ENCODE measurements at places on chromosomes 2 and 18.

DNA sequence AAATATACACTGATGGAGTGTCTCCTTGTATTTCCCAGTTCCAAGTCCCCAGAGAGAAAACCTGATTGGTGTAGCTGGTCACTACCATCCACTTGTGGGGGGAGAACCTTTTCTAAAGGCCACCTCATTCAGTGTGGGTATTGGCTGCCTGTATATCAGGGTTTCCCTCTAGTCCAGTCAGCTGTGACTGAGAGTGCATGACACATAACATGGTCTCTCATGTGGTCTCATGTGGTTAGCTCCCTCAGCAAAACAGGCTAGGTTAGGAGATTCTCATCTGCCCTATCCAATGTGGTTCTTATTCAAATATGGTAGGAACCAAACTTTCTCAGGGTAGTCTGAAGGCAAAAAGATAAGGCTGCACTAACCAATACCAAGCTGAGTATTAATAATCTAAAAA, 4.1 kb upstream of the GORASP2 start:
- no peak for DNase-seq

DNA sequence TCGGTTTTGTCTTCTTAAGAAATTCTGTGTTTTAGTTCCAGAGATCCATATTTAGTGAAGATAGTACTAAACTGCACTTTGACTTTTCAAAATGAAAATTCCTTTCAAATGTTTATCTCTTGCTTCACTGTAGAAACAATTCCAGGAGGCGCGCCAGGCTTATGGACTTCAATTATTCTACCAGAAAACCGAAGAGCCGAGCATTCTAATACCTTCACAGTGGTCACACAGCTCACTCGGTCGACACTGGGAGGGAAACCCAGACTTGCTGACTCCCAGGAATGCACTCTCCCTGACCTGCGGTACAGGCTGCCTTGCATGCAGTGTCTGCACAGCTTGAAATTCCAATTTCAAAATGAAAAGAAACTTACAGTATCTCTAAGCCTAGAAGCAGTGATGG, 119.9 kb upstream of the PIEZO2 start:
- DNase-seq, result no peak

- DNase-seq, result no peak
These were observed 33.1 kb downstream of the GPC1 start for GRCh38 chr2:240468303-240469238.

DNA sequence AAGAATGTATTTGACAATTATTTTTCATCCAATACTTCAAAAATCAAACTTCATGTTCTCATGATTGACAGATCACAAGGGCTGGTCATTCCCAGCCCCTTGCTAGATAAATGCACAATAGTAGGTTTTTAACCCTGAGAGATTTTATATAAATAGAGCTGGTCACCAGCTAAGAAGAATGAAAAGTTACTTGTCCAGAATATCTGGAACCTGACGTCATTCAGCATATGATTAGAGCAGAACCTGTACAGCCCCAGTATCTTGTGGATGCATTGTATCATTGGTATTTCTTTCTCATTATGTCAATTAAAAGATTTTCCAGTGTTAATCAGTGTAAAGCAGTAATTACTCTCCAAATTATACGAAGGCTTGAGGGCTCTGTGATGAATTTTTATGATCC, 202.8 kb upstream of the RND3 start:
- no peak for DNase-seq

GRCh38 chr18:79218605-79219190, 149.5 kb downstream of the ATP9B start:
- DNase-seq, result no peak

- DNase-seq, result no peak
These were observed 36.2 kb downstream of the XDH start for GRCh38 chr2:31378389-31378788.

GRCh38 chr2:65227020-65227455, 593 bp upstream of the ACTR2 start:
- peak; percentile 22 for DNase-seq

DNA sequence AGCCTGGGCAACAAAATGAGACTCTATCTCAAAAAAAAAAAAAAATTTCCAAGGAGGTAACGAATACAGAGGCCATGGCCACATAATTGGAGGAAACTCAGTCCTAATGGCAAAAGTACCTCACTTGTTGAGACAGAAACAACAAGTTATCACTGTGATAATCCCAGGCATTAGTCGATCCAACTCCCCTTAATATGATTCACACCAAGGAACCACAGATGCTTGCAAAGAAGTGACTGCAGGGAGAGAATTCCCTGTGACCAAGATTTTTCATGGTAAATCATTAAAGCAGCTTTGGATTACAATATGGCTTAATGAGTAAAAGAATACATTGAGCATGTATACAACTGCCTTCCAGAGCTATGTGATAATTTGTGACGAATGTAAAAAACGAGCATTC, 80.4 kb upstream of the RNU4ATAC start:
- DNase-seq, result no peak

DNA sequence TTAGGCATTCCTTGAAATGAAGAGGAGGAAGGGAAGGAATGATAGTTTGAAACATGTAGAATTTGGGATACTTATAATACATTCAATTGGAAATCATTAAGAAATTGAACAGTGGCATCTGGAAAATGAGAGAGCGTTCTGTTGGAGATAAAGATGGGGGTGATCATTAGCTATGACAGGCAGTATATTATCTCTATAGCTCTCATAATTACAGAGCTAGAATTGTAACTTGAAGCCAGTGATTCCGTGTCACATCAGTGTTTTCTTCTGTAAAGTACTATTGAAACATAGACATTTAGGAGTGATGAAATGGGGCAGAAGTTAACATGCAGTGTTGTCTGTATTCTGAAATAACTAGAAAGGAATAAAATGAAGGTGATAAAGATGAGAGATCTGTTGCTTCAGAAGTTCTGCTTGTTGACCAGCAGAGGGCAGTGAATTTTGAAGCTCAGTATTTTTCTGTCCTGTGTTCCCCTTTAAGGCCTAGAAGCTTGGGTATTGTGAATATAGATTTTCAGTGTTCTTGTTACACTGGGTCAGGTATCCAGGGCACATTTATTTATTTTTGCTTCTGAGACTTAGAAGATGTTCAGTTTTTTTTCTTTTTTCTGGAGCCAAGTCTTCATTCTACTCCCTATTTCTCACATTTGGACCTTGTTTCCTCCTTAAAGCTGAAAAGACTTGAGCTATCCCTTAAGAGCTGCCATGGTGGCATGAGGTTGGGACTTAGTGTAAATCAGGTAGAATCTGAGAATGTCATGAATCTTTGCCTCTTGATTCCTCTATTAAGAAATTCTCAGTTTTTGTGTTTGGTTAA, 157.4 kb downstream of the TAF4B start:
- no peak for DNase-seq

GRCh38 chr2:185284696-185285095, 453.9 kb upstream of the FSIP2 start:
- DNase-seq, result no peak

GRCh38 chr2:56018267-56018666, 94.7 kb upstream of the EFEMP1 start:
- no peak for DNase-seq

DNA sequence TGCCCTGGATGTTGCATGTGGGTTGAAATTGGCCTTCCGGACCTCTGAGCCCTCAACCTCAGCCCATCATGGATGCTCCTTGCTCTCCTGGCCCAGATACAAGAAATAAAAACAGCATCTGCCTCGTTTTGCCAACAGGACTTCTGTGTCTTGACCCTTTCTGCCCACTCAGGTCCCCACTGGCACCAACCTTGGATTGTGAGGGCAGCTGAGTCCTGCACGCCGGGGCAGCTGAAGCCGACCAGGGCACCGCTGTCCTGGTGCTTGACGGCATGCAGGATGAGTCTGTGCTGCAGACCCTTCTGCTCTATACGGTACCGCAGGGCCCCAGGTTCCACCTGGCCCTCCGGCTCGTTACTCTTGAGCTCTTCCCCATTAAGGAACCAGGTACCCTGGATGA, 4.7 kb downstream of the OBSL1 start:
- DNase-seq, result no peak

DNA sequence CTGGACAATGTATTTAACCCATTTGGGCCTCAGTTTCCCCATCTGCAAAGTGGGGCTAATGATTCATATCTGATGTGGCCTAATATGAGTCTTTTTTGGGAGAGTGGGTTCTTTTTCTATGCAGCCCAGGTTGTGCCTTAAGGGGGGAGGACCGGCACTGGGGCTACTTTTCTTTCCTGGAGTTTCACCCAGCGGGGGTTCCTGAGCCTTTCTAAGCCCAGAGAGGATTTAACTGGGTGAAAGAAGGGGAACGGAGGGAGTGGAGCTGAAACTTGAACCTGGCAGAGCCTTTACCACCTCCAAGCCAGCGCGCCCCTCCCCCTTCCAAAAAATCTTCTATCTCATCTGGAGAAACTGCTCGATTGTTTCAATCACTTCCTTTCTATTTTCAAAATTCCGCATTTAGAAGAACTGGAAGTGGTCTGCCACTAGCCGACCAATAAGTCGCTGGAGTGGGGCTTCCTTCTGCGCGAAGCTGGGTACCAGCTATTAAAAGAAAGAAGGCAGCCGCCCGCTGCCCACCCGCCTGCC, 205.0 kb upstream of the SMAD2 start:
- DNase-seq, result no peak

GRCh38 chr18:44700652-44701051, 20.0 kb downstream of the SETBP1 start:
- DNase-seq, result peak; percentile 54

GRCh38 chr2:197604117-197604860, 71.1 kb downstream of the RFTN2 start:
- no peak for DNase-seq

- no peak for DNase-seq
These were observed 88.7 kb downstream of the SLC8A1 start for GRCh38 chr2:40363231-40363630.

- DNase-seq, result no peak
These were observed 7.4 kb downstream of the IL1R2 start for GRCh38 chr2:101998896-101999789.

- DNase-seq, result no peak
These were observed 3.5 kb downstream of the EML6 start for GRCh38 chr2:54726940-54727339.

DNA sequence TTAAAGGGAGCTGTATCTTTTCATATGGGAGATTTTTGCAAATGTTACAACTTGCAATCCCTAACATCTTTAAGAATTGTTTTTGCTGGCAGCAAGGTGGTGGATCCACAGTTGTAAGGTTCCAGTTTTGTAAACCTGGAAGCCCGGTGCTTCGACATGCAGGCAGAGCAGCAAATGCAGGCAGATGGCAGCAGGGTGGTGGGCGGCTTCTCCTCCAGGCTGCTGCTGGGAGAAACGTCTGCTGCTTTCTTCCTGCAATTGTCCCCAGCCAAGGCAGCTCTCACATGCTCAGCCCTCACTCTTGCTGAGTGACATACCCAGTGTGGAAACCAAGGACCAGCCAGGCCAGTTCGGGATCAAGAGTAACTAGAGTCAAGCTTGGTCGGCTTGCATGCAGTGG, 166.0 kb downstream of the SEPTIN10 start:
- no peak for DNase-seq

DNA sequence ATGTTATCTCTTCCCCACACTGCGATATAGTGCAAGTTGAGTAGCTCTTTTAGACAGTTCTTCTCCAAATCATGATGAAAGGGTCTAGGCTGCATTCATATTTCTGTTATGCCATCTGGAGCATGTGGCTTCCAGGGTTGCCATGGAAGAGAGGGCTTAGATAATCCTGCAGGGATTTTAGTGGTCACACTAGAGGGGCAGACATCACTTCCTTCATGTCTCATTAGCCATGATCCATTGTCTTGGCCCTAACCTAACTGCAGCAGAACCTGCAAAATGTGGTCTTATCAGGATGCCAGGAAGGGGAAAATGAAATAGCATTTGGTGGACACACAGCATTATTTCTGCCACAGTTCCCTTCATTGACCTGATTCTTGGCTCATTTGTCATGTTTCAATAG, 83.1 kb downstream of the ADAM23 start:
- DNase-seq, result no peak

GRCh38 chr2:15107137-15107536, 454.0 kb downstream of the NBAS start:
- no peak for DNase-seq

GRCh38 chr2:169933124-169933711, 106.0 kb downstream of the UBR3 start:
- no peak for DNase-seq

GRCh38 chr2:82282111-82282882, 1977.7 kb upstream of the LRRTM1 start:
- no peak for DNase-seq

DNA sequence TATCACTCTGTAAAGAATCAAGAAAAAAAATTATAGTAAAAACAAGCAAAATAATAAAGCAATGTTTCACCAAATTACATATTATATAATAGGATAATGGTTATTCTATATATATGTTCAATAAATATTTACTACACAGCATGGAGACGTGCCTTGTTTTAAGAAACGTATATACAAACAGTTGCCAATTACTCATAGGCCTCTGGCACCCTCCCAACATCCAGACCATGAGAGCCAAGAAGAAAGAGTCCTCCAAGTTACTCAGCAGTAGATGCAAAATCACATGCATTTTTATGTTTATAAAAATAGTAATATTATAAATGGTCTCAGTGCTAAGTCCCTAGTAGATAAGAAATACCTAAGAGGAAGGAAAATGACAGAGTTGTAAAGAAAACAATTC, 64.8 kb downstream of the REV1 start:
- no peak for DNase-seq

GRCh38 chr2:53960476-53960875, 10.3 kb downstream of the PSME4 start:
- no peak for DNase-seq

DNA sequence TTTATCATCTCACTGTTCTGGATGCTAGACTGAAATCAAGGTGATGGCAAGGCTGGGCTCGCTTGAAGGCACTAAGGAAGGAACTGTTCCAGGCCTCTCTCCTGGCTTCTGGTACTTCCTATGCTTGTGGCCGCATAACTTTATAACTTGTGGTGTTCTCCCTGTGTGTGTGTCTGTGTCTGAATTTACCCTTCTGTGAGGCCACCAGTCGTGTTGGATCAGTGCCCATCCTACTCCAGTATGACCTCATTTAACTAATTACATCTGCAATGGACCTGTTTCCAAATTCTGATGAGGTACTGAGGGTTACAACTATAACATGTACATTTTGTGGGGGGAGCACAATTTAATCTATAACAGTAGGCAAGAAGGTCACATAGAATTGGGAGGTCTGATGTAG, 41.6 kb downstream of the LYPD6B start:
- DNase-seq, result no peak

- no peak for DNase-seq
These were observed 14.5 kb downstream of the SLC40A1 start for GRCh38 chr2:189566046-189566445.

- DNase-seq, result no peak
These were observed 17.1 kb upstream of the SP3 start for GRCh38 chr2:173982182-173982714.

DNA sequence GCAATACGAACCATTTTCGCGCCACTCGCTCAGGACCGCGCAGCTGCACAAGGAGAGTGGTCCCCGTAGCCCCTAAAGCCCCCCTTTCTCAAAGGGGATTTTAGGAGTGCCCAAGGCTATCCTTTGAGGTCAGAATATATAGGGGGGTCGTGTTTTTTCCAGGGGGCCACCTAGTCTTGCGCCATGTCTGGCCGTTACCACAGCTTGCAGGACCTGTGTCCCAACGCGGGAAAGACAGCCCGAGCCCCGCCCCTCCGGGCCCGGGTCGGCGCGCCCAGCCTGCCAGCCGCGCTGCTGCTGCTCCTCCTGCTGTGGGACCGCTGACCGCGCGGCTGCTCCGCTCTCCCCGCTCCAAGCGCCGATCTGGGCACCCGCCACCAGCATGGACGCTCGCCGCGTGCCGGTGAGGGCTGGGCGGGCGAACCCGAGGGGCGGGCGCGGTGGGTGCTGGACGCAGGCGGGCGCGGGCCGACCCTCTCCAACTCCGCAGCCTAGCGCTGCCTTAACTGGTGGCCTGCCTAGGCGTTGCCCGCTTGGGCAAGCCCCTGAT, at the start of gene CDCA7:
CDCA7 (plus strand) TSS at position 291 of the 550 bp plus-strand sequence; CDS start at position 383, 92 bp downstream.
- DNase-seq, result peak; percentile 54
